ENCODE measurements at places on chromosomes 1 and 21. TPM values are rescaled to one million over a fixed set of nuclear protein-coding genes. Genes with fewer than 3 reads are reported as not detected.

DNA sequence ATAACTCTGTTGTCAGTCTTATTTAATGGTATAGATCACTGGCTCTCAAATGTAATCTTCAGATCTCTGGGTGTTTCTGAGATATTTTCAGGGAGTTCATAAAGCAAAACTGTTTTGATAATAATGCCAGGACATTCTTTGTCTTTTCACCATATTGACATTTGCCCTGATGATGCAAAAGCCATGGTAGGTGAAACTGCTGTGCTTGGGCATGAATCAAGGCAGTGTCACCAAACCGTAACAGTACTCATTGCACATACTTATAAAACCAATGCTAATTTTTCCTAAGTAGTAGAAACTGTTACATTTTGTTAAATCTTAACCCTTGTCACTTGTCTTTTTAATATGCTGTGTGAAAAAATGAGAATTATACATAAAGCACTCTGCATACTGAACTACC, 76.0 kb downstream of the RPS6KC1 start:
- DNase-seq, result no peak

DNA sequence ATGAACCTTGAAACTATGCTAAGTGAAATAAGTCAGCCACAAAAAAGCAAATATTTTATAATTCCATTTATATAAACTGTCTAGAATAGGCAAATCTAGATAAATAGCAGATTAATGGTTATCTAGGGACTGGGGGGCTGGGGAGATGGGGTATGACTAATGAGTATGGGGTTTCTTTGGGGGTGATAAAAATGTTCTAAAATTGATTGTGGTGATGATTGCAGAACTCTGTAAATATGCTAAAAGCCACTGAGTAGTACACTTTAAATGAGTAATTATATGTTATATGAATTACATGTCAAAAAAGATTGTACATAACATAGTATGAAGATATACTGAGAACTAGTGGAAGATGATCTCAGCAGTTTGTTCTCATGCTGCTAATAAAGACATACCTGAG, 675.0 kb downstream of the KIF26B start:
- DNase-seq, result no peak

- DNase-seq, result peak; percentile 73
Observed at GRCh38 chr1:235270625-235271024, 57.4 kb downstream of the ARID4B start.

- peak; percentile 26 for DNase-seq
Observed at GRCh38 chr1:212450331-212450881, 17.7 kb downstream of the NENF start.

DNA sequence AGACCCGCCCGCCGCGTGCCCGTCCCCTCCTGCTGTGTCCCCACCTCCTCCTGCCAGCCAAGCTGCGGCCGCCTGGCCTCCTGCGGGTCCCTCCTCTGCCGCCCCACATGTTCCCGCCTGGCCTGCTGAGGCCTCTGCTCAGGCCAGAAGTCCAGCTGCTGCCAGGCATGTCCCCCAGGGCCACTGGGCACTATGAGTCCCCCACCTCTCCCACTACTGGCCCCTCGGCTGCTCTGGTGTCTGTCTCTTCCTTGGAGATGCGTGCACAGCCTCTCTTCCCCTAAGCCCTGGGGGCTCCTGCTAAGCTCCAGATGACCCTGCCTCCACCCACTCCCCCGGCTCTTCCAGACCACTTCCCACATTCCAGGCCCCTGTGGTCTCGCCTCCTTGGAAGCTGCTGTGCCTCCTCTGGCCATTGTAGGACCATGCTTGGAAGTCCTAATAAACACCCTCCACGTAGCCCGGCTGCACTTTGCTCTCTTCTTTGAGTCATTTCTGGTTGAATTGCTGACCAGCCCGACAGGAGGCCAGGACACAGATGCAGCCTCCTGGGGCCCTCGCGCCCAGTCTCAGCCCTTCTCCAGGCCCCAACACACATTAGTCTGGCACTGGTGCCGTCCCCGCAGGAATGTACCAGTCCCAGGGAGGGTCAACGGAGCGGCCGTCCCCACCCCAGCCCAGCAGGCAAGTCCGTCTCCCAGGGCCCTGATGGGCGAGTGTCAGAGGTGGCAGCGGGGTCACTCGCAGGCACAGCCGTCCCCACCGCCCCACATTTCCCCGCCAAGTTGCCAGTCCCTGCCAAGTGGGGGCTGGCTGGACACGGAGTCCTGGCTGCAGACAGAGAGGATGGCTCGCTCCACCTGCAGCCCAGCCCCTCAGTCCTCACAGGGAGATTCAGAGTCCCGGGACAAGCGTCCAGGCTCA, 1.1 kb downstream of the KRTAP10-12 start:
- DNase-seq, result peak; percentile 13

TRIM46 gene
- 1.1 TPM for total RNA-seq

DNA sequence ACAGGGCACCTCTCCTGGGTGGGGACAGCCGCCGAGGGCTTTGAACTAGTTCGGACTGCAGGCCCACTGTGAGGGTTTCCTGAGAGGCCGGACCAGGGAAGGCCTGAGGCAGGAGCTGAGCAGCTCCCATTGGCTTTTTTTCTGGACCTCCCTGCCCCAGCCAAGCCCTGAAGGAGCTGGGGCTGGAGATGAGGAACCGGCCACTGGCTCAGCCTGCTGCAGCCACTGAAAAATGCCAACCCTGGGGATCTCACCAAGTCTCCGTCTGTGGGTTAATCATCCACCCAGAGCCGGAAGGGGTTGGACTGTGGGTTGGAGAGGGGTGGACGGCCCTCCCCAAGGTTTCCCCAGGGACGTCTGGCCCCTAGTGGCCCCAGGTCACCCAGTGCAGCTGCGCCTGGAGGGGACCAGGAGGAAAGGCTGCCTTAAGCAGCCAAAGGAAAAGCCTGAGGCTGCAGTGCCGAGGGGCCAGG, 2.5 kb downstream of the VWA1 start:
- DNase-seq, result peak; percentile 57

TNFSF18 gene
- total RNA-seq, result 14.2 TPM

- no peak for DNase-seq
Observed at GRCh38 chr21:44907225-44907965, 13.3 kb downstream of the ITGB2 start.

DNA sequence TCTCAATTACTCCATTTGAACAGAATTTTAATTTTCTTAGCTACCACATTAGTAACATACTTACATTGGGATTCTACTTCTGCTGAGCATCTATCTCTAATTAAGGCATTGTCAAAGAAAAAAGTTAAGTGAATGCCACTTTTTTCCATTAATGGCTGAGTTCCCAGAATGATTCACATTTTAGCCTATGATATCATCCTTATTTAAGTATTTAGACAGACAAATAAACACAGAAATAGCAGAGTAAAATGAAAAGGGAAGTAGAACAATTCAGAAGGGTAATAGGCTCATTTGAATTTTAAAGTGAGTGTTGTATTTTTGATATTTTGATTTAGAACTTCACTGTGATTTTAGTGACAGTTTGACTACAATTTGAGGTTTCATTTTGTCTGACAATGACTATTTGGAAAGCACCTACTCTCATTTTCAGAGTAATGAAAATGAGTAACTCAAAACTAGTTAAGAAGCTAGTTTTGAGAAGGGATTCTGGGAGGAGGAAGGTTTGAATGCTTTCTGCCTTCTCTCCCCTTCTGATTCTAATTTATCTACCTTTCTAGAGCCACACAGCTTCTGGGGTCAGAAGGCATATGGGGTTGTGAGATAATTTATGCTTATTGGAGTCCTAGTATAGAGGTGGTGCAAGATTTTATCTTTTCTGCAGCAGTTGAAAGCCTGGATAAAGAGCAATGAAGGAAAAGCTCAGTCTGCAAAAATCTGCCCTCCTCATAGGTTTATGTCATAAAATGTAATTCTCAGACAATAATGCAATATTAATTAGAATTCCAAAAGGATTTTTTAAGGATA, 15.5 kb downstream of the LYPLAL1 start:
- peak; percentile 84 for DNase-seq

GRCh38 chr1:81466961-81467360, 333.8 kb upstream of the ADGRL2 start:
- no peak for DNase-seq

DNA sequence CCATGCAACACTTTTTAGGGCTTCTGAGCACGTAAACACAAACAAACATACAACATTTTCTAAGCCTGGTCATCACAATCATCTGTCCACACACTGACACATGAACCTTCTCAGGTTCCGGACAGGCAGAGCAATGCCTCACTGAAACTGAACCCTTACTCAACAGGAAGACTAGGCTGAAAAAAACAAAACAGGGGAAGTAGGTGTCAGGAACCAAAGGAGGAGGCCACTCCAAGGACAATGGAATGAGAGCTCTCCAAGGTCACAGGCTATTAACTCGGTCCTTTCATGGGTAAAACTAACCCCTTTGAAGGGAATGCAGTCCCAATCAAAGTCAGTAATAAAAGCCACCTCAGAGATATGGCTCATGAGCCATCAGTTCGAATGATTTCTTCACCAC, 76.6 kb downstream of the FAM78B start:
- no peak for DNase-seq

KRTAP27-1 gene
- not detected for total RNA-seq

GRCh38 chr1:28358716-28359115, 10.8 kb upstream of the PHACTR4 start:
- no peak for DNase-seq

TNFSF4 gene
- 14.6 TPM for total RNA-seq

DNA sequence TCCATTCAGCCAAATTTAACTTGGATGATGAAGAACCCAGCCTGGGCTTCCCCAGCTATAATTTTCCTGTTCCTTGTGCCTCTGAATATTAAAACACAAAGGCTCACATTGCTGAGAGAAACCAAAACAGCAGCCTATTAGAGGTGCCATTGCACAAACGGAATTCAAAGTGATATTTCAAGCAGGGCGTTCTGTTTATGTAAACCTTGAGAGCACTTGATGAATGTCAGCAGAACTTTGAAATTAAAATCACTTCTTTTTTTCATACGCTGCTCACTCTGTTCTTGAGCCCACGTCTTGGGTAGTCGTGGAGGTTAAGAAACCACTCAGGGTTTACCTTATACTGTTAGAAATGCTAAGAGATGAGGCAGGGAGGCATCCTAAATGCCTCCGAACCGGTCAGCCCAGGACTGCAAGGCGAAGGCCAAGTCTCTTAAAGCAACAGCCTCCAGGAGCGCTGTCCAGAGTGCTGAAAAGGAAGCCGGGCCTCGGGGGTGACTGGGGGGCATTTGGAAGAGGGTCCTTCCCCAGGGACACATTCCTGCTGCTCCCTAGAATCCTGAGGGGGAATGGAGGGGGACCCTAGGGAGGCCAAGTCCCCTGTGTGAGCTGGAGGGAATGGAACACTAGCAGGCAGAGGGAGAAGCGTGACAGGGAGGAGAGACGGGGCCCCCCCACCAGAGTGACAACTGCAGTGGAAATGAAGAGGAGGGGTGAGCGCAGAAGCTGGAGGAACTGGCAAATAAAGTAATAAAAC, 154.8 kb upstream of the VAMP3 start:
- peak; percentile 46 for DNase-seq

DNA sequence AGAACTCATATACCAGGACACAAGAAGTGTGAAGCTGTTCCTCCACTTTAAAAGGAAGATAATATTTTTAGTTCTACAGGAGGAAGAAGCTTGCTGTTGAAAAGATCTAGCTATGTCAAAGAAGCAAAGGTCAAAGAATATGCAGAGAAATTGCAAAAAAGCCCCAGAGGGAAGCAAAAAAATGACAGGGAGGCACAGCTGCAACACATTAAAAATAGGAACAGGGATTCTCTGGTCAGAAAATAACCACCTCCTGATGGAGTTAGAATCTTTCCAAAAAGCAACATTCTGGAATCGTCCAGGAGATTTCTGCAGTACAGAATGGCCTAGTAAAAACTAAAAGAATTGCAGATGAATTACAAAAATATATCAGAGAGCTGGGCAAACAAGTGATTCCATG, 238.9 kb upstream of the PRMT6 start:
- no peak for DNase-seq

DNA sequence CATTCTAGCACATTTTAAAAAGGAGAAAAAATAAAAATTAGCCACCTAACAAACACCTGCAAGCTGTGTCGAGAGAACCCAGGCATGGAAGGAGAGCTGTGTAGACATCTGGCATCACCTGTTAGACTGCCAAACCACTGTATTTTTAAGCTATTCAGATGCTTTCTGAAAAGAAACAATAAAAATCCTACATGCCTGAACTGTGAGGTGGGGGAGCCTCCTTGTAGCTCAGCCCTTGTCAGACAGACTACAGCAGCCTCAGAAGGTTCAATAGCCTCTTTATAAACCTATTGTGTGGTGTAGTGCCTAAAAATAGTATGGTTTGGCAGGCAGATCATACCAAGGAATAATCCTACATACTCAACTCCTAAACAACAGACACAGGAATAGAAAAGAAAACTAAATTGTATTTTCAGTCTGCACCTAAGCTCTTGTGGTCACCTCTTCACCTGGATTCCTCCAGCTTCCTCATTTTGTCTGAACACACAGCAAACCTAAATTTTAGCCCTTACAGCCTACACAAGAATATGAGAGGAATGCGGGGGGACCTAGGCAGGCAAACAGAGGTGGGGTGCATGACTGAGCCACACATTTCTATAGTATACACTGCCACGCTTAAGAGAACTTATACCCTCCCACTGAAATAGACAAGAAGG, 67.0 kb downstream of the SIPA1L2 start:
- DNase-seq, result no peak

GRCh38 chr1:234608911-234609690, 877 bp downstream of the IRF2BP2 start:
- DNase-seq, result peak; percentile 59

DNA sequence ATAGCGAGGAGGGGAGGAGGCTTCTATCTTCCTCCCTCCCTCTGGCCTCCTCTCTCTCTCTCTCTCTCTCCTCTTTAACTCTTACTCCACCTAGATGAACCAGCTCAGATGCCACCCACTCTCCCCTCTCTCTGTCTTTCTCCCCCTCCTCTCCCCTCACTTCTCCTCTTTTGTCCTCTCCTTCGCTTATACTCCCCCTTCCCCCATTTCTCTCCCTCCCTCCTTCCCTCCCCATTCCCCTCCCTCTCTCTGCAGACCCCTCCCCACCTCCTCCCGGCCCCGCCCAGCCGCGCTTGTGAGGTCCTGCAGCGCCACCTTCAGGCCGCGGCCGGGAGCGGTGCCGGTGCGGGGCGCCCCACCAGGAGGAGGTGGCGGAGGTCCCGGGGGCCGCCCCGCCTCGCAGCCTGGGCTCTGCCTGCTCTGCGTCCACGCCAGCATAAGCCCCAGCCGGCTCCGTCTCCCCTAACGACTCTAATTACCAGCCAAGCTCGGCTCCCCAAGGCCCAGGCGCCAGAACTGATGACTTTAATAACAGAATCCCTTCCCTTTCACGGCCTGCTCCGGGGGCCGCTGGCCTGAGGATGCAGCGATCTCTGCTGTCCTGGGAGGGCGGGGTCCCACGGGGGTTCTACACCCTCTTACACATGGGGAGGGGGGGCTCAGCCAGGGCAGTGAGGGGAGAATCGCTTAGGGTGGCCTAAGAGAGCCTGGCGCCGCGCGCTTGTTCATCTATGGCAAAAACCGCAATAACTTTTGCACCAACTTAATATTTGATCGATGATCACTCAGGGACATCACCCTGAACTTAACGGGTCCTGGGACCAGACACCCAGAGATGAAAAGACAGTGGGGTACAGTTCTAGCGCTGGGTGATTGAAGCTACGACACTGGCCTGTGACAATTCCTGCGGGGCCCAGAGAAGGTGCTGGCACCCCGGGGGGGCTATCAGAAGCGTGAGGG, 637.3 kb downstream of the MATN1 start:
- no peak for DNase-seq
